ENCODE measurements at places on chromosomes 7 and 10.
A peak's percentile ranks its signal among the peaks of the same experiment; 100 is the strongest.

DNA sequence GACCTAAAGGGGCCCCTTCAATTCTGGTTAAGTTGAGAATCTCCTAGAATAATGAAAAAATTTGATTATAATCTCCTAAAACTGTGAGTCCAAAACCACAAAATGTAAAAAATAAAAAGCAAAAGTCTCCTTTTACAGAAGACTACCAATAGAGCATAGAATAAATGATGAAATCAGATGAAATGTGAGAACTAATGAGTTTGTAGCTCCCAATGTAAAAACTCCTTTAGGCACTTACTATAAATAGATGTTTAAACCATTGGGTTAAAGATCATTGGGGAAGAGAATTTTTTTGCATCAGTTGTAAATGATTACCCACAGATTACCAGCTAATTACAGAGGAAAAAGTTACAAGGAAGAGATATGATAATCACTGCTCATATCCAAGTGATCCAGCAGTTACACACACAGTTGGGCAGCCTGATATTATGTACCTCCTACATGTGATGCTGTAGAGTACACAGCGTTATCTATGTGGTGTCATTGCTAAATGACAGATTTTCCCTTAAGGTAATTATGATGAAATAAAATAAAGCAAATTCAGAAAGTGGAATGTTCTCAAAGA is 282.7 kb upstream of the SEMA3D start:
- DNase-seq: no peak

DNA sequence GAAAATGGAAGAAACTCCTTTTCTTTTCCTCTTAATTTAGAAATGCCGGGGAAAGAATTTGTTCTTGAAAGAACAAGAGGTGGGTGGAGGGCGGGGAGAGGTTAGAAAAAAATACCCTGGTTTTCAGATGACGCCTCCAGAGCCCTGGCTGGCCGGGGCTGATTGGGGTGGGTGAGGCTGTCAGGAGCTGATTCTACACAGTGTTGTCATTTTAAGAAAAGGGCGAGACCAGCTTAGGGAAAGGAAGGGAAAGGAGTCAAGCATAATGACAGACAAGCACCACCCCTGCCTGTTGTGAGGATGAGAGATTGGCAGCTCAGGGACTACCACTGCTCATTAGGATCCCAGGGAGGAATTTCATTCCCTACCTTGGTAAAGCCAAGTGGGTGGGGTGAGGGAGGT is 9.9 kb upstream of the FAM180A start:
- no peak for DNase-seq

GRCh38 chr10:132921086-132921485 is 21.3 kb downstream of the CFAP46 start:
- no peak for DNase-seq

GRCh38 chr10:4541292-4541691 is 284.7 kb upstream of the AKR1E2 start:
- DNase-seq: no peak

DNA sequence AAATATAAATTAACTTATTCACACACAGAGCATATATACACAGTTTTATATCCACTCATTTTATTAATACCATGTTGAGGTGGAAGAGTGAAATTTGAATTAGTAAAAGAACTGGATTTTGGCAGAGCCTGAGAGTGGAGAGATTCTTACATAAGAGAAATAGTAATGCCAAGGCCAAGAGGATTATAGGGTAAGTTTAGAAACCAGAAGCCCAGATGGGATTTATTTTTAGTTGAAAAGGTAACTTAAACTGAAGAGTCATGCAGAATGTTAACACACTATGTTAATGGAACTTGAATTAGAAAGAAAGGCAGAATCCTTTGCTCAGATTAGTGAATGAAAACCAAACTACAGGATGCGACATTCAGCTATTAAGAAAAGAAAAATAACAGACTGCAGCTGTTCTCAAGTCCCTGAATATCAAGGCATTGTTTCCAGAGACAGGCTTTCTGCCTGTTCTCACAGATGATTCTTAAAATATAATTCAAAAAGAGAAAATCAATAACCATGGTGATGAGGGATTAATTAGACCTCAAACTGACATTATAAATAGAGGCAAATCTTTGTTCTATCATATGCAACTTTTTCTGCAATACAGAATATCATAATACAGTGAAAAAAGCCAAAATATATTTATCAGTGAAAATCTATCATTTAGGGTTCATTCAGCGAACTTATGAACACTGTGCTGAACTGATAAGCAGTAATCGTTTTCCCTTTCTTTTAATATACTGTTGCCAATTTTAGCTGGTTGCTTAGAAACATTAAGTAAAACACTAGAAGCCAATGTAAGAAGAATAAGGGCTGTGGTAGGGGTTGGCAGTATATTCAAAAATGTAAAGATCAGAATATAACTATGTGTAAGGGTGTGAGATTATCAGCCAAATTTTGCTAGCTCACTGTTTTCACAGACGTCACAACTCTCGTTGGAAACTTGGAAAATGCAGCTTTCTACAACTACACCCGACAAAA is 34.4 kb downstream of the HECTD2 start:
- DNase-seq: no peak

DNA sequence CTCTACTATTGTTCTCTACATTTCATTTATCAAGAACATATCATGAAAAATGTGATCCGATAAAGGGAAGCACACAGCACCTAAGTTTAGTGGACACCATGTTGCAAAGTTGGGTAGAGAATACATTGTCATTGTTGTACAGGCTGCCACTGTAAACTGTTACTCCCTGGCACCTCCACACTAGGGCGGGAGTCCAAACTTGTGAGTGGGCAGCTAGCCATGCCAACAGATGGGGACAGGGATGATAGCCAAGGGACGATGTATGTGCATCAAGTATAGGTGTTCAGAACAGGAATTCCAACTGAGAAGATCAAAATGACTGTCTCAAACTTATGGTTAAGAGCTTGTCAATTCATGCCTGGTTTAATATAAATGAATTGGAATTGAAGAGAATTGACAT is 31.1 kb upstream of the COMMD3 start:
- DNase-seq: no peak

DNA sequence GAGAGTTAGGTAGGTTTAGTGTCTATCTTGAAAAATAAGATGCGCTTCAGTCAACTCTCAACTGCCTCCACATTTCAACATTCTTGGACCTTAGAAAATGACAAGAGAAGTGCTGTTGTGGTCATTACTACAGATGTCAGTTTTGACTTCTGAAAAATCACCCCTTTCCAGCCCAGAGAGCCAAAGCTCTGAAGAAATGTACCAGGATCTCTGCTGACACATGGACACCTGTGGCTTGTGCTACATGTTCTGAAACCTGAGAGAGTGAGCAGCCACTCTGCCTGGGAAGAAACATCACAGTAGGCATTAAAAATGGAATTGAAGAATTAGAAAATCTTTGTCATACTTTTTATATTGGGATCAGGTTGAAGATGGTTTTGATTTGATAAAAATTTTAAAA is 35.9 kb upstream of the FEZF1 start:
- no peak for DNase-seq

- no peak for DNase-seq
Measured at GRCh38 chr10:98100476-98100875, 34.0 kb upstream of the R3HCC1L start.

DNA sequence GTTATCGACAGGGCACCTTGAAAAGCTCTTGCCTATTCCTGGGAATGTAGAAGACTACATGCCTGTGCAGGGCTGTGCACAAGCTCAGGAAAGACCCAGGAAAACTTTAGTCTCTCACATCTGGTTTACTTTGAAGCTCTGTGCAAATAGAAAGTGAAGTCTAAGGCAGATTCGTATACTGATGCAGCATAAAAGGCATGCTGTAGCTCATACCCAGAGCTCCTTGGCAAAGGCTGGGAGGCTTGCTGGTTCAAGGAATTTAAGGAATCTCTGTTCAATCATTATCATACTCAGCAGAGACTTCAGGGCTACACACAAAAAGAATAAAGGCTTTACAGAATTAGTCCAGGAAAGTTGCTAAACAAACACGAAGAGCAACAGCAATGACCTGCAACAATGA is 192.0 kb downstream of the OTUD1 start:
- no peak for DNase-seq

GRCh38 chr10:129775681-129776080 is 188.4 kb downstream of the EBF3 start:
- no peak for DNase-seq

GRCh38 chr7:144842377-144842851 is 6.6 kb upstream of the TPK1 start:
- DNase-seq: no peak

GRCh38 chr7:932651-932975 is 21.9 kb downstream of the ADAP1 start:
- peak; percentile 39 for DNase-seq

DNA sequence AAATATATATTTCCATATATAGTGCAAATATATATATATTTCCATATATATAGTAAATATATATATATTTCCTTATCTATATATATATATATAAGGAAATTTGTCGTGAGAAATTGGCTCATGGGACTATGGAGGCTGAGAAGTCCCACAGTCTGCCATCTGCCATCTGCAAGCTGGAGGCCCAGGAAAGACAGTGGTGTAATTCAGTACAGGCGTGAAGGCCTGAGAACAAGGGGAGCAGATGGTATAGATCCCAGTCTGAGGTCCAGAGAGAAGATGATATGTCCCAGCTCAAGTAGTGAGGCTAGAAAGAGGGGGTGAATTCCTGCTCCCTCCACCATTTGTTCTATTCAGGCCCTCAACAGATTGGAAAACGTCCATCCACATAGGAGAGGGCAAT is 78.9 kb downstream of the MTPN start:
- DNase-seq: no peak

DNA sequence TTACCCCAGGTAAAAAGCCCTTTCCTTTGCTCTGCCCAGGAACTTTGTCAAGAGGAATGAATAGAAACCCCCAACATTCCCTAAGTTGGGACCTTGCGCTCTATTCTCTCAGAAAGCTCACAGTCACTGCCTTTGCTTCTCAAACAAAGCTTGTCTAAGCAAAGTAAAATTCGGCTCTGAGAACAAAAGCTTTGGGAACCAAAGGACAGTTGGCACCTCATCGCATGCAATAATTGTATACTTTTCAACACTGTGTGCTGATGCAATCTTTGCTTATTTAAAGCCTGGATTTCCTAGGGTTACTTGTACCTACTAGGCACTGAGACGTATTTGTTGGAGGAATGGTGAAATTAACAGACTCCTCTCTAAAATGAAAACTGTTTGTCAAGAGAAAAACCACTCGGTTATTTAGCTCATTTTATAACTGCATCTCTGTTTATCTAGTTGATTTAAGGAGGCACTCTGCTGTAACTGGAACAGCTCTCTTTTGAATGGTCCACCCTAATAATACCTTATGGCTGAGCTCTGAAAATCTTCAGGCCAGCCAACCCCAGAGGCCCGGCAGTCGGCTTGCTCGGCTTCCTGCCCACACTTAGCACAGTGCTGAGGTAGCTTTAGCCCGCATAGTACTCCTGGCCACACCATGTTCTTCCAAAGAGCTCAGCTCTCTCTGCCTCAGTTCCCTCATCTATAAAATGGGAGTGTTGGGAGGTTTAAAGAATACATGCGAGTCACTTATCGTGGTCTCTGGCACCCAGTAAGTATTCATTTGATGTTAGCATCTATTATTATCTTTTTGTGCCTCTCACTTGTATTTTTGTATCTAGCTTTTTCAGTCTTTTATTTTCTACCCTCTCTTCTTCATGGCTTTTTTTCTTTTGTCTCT is 80.2 kb upstream of the PRR15 start:
- DNase-seq: no peak

DNA sequence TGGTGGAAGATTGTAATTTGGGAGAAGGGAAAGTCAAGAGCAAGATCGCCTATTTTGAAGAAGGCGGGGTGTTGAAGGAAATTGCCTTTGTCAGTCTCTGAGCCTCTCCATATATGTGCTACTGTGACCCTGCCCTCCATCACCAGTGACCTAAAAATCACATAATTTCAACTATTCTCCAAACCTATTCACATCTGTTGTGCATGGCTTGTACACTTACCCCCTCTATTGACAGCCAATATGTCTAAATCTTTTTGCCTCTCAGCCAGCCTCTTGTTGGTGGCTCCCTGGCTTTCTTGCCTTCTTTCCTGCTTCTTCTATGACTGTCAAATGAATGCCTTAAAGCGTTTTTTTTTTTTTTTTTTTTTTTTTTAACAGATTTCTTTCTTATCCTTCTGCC is 295.6 kb downstream of the AUTS2 start:
- no peak for DNase-seq

GRCh38 chr7:142362349-142362748 is 104.5 kb upstream of the PRSS58 start:
- DNase-seq: no peak

DNA sequence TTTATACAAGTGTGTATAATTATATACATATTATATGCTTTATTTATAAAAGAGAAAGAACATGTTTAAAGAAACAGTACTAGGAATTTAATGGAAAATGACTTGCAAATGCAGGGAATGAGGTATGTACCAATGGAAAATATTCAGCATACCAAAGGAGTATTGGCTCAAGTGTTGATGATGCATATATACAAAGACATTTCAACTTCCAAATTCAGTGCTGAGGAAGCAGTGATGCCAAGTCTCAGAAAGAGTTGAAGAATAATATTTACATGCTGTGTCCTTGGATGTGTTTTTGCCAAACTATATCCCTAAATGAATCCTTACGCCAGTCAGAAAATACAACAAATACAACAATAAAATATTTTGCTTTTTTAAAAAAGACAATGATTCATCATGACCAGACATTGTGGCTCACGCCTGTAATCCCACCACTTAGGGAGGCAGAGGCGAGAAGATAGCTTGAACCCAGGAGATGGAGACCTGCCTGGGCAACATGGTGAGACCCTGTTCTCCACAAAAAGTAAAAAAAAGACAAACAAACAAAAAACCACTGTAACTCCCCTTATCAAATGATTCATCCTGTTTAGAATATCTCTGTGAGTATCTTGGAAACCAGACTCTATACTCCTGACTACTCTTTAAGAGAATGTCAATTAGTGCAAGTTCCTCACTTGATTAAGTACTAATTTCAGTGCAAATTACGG is 157.2 kb downstream of the CHRM2 start:
- no peak for DNase-seq

GRCh38 chr10:24034571-24034970 is 174.4 kb upstream of the KIAA1217 start:
- no peak for DNase-seq

DNA sequence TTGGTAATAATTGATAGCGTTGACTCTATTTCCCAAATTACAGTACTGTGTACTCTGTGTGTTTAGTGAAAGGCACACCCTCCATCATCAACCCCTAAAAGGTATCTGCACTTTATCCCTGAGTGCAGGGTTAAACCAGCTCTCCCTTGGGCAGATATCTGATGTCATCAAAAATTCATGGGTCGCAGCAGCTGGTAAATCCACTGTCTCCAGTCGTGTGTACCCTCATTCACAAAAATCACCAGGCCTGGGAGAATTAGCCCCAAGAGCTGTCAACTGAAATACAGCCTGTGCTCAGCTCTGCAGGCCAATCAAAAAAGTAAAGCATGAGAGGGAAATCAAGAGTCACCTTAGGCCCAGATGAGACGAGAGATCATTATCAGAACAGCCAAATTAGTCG is 103.7 kb downstream of the HIP1 start:
- no peak for DNase-seq

Measured in psoas muscle (tissue), 8 donors.